Activated naive CD4-positive, alpha-beta T cell (primary cell): ENCODE measurements at places on chromosomes 11 and 22.

DNA sequence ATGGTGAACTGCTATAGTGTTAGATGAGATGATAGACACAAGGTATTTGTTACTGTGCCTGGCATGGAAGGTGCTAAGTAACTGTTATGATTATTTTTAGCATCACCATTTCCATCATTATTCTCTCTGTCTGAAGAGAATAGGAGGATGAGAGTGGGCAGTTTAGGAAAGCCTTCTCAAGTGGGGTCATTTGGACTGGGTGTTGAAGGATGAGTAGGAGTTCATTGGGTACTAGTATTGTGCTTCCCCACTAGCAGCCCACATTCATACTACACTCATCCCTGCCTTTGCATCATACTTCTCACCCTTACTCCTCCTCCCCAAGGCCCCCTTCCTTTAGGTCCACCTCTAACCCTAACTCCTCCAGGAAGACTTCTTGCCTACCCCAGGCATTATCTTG, 20.6 kb downstream of the MYEOV start:
- DNase-seq: no peak

DNA sequence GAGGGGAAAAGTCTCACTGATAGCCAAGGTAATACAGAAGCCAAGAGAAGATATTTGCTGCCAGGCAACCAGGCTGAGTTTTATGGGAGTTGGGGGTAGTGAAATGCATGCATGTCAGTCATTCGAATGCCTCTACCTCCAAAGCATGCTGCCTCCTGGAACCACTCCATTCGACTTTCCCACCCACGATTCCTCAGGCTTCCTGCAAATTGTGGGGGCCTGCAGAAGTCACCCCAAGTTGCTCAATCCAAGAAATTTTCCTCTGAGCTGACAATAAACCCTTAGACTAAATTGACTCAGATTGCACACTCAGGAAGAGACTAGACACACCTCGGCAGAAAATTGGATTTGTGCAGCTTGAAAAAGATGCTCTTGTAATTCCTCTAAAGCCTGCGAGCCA, 73.6 kb upstream of the GRK3 start:
- DNase-seq: no peak

GRCh38 chr11:110912437-110912836, 200.2 kb upstream of the ARHGAP20 start:
- DNase-seq: no peak

DNA sequence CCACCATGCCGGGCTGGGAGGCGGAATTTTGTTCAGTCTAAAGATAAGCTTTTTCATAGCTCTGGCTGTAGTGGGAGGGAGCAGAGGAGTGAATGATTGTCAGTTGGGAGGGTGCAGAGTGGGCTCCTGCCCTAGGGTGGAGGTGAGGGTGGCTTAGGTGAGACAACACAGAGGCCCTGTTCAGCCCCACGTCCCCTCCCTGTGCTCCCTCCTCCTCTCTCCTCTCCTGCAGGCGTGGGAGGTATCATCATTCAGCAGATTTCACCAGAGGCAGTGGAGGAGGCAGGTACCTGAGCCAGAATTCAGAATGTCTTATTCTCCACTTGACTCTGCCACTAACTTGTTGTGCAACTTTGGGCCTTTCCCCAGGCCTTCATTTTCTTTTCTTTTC, 1.7 kb upstream of the THRSP start:
- DNase-seq: no peak

GRCh38 chr11:9090488-9091043, 833 bp downstream of the SCUBE2 start:
- no peak for DNase-seq
